ENCODE measurements at places on chromosomes 3 and 15.

DNA sequence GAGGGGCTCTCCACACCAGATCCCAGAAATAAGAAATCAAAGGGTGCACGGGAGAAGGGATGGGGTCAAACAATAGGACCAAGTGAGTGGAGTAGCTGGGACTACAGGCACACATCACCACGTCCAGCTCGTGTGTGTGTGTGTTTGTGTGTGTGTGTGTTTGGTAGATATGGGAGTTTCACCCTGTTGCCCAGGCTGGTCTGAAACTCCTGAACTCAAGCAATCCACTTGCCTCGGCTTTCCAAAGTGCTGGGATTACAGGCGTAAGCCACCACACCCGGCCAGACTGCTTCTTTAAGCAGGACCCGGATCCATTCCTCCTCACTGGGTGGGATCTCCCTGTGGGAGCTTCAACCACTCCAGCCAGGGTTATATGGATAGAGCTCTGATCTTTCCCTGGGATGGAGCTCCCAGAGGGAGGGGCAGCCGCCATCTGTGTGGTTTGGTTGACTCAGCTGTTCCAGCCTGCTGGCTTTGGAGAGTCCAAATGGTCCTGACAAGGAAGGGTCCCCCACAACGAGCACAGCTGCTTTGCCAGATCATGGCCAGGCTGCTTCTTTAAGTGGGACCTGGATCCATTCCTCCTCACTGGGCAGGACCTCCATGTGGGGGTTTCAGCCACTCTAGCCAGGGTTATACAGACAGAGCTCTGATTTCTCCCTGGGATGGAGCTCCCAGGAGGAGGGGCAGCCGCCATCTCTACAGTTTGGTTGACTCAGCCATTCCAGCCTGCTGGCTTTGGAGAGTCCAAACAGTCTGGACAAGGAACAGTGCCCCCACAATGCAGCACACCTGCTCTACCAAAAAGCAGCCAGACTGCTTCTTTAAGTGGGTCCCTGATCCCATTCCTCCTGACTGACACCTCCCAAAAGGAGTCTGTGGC, 9.1 kb upstream of the AVEN start:
- DNase-seq: no peak

- no peak for DNase-seq
Observed at GRCh38 chr3:129218742-129219141, 30.7 kb upstream of the COPG1 start.

DNA sequence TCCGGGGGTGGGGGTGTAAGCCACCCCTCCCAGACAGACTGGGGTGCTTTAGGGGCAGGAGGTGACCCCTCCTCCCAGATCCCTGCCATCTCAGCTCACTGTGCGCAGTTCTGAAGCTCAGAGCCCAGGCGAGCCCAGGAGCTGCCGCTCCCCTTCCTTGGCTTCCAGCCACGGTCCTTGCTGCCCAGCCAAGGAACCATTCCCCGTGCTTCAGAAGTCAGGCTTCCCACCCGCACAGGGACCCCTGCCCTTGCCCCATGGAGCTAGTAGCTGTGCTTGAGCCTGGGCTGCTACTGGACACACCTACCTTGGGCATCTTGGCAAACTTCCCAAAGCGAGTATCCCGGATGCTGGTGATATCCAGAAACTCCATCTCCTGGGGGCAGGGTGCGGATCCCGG, 4.8 kb downstream of the PLCB2 start:
- DNase-seq: no peak

GRCh38 chr3:31456373-31456772, 76.4 kb upstream of the STT3B start:
- DNase-seq: no peak

DNA sequence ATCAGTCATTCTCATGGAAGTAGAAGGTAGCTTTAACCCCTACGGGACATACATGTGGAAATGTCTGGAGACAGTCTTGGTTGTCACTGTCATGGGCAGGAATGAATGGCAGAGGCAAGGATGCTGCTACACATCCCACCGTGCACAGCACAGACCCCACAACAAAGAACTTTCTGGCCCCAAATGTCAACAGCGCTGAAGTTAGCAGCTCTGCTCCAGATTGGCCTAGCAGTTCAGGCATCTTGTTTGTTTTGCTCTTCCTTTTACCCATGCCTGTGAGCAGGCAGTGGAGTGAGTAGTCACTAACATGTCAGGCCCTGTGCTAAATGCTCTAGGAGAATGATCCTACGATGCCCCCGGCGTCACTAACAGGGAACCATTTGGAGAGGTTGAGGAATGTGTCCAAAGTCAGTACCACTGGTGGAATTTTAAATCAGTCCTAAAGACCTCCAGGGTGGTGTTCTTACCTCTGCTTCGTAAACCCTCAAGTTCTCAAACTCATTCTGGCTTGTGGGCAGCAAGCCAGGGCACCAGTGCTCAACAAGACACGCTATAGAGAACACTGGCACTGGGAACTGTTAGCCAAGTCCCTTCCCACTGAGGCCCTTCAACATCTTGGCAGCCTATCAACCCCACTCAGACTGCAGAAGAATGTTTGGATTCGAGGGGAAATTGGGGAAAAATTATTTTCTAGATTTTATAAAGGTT, 142.2 kb downstream of the FOXP1 start:
- no peak for DNase-seq

- DNase-seq: no peak
Observed at GRCh38 chr3:184899953-184900595, 88.1 kb downstream of the VPS8 start.

DNA sequence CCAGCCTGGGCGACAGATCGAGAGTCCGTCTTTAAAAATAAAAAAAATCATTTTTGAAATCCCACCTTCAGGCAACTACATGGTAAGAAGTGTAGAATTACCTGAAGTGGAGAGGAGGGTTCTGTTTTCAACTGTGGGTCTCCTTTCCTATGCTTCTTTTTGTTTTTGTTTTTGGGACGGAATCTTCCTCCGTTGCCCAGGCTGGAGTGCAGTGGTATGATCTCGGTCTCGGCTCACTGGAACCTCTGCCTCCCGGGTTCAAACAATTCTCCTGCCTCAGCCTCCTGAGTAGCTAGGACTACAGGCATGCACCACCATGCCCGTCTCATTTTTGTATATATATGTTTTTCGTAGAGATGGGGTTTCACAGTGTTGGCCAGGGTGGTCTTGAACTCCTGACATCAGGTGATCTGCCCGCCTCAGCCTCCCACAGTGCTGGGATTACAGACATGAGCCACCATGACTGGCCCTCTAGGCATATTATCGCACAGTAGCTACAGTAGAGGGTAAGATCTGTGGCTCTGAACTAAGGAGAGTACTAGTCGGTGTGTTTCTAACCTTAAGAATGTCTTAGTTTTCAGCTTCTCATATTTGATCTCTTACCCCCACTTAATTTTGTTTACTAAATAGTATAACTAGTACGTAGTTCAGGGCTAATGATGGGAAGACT, 8.5 kb downstream of the EBLN2 start:
- no peak for DNase-seq

GRCh38 chr3:94285872-94286271, 223.0 kb downstream of the NSUN3 start:
- DNase-seq: no peak

DNA sequence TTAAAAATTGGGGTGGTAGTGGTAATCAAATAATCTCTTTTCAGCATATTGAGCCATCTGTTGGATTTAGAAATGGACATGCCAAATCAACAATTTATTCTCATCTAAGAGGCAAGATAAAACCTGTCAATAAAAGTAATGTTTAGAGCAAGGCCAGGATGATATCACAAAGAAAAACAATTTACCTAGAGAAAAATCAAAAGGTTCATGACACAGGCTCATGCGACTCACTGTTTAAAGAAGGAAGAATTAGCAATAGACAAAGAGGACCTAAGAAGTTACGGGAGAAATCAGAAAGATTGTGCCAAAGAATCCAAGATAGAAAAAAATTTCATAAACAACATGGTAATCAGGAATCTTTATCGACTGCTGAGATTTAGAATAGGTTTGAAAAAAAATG, 868.5 kb upstream of the GBE1 start:
- DNase-seq: no peak

- no peak for DNase-seq
Observed at GRCh38 chr3:194512895-194513601, 26.2 kb upstream of the ATP13A3 start.

DNA sequence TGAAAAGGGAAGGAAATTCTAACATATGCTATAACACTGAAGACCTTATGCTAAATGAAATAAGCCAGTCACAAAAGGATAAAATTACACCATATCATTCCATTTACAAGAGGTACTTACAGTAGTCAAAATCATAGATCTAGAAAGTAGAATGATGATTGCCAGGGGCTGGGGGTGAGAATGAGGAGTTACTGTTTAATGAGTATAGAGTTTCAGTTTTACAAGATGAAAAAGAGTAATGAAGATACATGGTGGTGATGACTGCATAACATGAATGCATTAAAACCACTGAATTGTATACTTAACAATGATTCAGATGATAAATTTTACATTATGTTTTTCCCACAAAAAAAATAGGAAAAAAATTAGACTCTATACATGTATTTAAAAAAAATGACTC, 152.6 kb downstream of the SCAPER start:
- no peak for DNase-seq

- DNase-seq: peak; percentile 4
Observed at GRCh38 chr3:171311784-171312183, 148.4 kb downstream of the TNIK start.

DNA sequence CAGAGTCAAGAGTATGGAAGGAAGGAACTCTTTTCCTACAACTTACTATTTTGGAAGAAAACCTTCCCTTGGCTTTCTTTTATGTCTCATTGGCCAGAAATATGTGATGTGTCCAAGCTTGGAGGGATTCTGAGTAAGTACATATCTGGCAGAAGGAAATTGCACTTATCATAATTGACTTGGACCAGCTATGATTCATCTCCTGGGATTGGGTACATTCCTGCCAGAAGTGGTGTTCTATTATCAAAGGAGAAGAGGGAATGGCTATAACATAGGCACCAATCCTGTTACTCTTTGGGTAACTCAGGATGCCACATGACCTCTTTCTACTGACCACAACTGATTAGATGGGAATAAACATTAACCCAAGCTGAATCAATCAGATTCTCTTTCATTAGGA, 13.5 kb upstream of the DAZL start:
- no peak for DNase-seq

GRCh38 chr3:60952055-60952454, 299.2 kb downstream of the FHIT start:
- DNase-seq: no peak

- DNase-seq: no peak
Observed at GRCh38 chr15:53580366-53580765, 179.1 kb downstream of the WDR72 start.

GRCh38 chr3:19348941-19349564, 200.7 kb downstream of the KCNH8 start:
- no peak for DNase-seq

DNA sequence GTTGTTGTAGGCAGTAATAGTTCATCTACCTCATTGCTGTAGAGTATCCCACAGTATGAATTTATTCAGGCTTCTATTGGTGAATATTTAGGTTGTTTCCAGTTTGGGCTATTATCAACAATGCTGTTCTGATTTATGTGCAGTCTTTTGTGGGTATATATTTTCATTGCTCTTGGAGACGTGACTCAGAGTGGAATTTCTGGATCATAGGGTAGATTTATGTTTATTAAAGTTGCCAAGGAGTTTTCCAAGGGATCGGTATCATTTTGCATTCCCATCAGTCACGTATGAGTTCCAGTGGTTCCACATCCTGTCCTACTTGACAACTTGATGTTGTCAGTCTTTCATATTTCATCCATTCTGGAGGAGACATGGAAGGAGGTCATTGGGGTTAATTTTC, 8.4 kb upstream of the HRH1 start:
- DNase-seq: no peak

DNA sequence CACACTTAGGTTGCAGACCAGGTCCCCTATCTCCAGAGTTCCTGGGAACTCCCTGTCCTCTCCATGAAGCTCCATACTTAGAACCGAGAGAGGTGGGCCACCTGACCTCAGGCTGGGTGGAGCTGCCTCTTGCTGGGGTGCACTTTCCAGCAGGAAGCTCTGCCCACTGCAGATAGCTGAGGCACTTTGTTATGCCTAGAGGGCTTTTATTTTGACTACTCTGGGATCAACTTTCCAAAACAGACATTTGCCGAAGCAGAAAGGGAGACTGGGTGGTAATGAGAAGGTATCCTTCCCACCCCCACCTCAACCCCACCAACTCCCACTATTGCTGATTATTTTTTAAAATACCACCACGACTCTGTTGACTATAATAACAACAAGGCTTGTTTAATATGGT, 54.7 kb downstream of the CLDN11 start:
- DNase-seq: no peak

GRCh38 chr3:61736506-61736905, 175.1 kb downstream of the PTPRG start:
- DNase-seq: no peak

- DNase-seq: no peak
Observed at GRCh38 chr15:35885870-35886269, 339.9 kb upstream of the DPH6 start.

DNA sequence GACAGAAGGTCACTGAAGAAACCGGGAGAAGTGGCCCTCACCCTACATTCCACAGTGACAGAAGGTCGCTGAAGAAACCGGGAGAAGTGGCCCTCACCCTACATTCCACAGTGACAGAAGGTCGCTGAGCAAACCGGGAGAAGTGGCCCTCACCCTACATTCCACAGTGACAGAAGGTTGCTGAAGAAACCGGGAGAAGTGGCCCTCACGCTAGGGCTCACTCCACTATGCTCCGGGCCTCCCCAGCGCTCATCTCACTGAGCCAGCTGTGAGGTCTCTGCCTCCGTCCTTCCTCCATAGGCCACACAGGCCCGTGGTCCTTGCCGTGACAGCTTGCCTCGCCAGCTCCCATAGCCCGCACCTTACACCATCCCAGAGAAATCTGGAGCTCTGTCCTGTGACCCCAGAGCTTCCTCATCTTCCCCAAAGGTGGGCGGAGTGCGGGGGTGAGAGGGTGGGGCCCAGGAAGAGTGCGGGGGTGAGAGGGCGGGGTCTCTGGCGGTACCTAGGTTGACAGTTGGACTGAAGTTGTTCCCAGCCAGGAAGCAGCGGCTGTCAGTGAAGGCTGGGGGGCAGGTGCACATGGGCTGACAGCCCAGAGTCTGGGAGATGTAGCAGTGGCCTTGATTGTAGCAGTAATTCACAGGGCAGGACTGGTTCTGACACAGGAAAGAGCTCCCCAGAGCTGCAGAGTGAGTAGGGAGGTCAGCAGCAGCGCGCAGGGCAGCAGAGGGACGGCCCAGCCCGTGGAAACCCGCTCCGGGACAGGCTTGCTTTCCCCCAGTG, 32.0 kb downstream of the MUC20 start:
- DNase-seq: no peak

Measured in activated naive CD8-positive, alpha-beta T cell treated with anti-CD3 and anti-CD28 coated beads for 36 hours (primary cell).